Transverse colon (tissue), 4 donors: ENCODE measurements at places on chromosomes 1 and 21. TPM values are rescaled to one million over a fixed set of nuclear protein-coding genes. Genes with fewer than 3 reads are reported as not detected.

Gene CLCA4
- 590 TPM for total RNA-seq

Gene SLAMF7
- 15.4 TPM for total RNA-seq

Gene CYP4X1
- 0.79 TPM for total RNA-seq

GRCh38 chr1:31706384-31707058, 2.7 kb upstream of the COL16A1 start:
- DNase-seq, result no peak

- no peak for DNase-seq
Observed at GRCh38 chr21:37432710-37433455, 66.3 kb downstream of the DYRK1A start.

- DNase-seq, result no peak
Observed at GRCh38 chr21:25515484-25516405, 91.5 kb downstream of the MRPL39 start.
